Stimulated activated CD4-positive, alpha-beta T cell treated with anti-CD3 and anti-CD28 coated beads, Interleukin-15, amount 100 ng/mL, for 1 hour (primary cell): ENCODE measurements at places on chromosomes 12 and 14.

DNA sequence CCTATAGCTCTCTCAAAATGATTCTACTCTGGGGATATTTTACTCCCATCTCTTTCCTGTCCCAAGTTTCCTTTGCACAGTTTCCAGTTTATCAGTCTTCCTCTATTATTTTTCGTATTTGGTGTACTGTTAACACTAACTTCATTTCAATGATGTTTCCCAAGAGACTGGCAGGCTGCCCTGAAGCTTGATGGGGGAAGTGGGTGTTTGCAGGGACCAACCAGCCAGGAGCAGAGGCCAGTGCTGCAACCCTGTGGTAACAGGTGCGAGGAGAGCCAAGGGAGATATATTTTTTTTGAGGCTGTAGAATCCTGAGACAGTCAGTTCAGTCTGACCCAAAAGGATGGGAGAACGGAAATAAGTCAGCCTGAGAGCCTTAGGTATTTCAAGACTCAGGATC, 11.8 kb upstream of the CEBPE start:
- no peak for DNase-seq

- DNase-seq, result no peak
Measured at GRCh38 chr14:52400846-52401245, 86.7 kb downstream of the PTGER2 start.

DNA sequence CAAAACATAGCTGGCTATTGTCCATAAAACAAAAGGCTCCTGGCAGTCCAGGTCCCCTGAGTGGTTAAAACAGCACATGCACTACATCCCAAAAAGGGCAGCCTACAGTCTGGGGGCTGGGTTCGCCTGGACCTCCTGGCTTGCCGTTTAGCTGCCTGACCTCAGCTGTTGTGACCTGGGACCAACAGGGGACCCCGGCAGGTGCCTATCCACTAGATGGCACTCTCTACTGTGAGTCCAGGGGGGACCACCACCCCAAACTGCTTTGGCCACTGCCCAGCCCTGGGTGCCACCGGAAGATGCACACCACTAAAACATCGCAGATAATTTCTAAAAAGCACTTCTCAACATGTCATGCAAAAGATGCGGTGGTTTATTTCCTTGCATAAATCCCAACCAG, 2.9 kb upstream of the RTL1 start:
- no peak for DNase-seq

DNA sequence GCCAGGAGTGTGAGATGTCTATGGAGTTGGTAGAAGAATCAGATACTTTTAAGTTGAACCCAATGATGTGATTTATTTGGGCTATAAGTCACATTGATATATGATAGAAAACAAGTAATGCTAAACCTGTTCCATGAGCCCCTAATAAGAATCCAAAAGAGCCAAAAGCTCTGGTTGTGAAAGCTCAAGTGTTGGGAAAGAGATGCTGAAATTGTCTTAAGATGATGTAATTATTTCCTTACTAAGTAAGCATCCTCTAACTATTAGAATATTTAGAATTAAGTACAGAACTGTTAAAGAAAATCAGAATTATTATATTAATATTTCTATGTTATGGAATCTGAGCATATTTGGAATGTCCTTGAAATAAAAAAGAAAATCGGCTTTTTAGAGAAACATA, 17.6 kb upstream of the SLC2A13 start:
- DNase-seq, result no peak

GRCh38 chr14:92122351-92122677, 545 bp downstream of the CPSF2 start:
- no peak for DNase-seq

- no peak for DNase-seq
Measured at GRCh38 chr14:69048456-69048855, 69.4 kb upstream of the ACTN1 start.

DNA sequence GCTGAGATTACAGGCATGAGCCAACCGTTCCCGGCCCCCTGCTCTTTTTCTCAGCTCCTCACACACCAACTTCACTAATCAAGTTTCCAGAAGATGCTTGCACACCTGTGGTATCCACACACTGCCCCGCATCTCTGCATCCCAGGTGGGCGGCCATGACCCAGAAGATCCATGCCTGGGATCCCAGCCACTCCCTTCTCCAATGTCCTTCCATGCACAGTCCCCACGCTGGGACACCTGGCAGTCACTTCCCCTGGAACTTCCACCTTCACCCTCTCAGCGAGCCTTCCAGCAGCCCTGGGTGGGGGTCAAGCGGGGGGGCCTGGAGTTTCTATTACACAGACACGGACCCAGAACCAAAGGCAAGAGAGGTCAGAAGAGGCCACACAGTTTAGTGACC, 107.8 kb downstream of the CALM1 start:
- DNase-seq, result no peak
